Activated naive CD4-positive, alpha-beta T cell treated with anti-CD3 and anti-CD28 coated beads, Interleukin-2, amount 50 U/mL, for 16 hours (primary cell): ENCODE measurements at places on chromosomes 3 and 15.

- no peak for DNase-seq
Measured at GRCh38 chr3:149373235-149374125, 4.0 kb downstream of the TM4SF1 start.

DNA sequence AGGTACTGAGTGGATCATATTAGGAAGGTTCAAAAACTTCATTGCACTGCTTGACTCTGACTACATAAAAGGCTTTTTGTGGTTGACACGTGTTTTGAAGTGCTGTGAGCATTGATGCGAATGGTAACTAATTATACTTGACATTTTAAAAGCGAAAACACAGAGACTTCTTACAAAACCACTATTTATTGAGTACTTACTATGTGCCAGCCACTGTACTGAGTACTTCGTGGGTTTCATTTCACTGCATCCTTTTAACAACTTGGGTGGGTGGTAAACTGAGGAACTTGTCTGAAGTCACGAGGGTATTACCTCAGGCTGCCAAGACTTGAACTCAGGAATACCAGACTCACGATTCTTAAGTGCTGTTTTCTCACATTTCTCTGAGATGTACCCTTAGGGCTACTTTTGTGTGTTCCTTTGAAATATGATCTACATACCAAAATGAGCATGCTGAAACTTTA is 45.3 kb upstream of the PPP4R2 start:
- no peak for DNase-seq

GRCh38 chr3:49761661-49762060 is 24.7 kb downstream of the IP6K1 start:
- DNase-seq, result no peak

DNA sequence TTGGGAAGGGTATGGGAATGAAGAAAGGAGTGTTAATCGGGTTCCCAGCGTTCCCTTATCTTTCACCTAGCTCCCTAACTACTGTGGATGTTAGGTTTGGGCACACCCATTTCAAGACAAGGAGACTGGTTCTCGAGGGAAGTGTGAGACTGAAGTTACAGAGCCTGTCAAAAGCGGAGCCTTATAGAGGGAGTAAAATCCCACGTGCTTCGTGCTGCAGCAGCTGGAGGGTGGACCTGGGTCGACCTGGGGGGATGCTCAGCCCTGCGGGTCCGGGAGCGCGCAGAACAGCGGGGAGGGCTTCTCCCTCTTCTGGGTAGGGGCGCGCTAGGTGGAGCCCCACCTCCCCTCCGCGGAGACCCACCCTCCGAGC is 314 bp upstream of the TMED3 start:
- DNase-seq, result no peak

- no peak for DNase-seq
Measured at GRCh38 chr3:114319453-114319852, 25.6 kb downstream of the TIGIT start.

GRCh38 chr3:169286992-169287391 is 376.5 kb downstream of the MECOM start:
- DNase-seq, result no peak

DNA sequence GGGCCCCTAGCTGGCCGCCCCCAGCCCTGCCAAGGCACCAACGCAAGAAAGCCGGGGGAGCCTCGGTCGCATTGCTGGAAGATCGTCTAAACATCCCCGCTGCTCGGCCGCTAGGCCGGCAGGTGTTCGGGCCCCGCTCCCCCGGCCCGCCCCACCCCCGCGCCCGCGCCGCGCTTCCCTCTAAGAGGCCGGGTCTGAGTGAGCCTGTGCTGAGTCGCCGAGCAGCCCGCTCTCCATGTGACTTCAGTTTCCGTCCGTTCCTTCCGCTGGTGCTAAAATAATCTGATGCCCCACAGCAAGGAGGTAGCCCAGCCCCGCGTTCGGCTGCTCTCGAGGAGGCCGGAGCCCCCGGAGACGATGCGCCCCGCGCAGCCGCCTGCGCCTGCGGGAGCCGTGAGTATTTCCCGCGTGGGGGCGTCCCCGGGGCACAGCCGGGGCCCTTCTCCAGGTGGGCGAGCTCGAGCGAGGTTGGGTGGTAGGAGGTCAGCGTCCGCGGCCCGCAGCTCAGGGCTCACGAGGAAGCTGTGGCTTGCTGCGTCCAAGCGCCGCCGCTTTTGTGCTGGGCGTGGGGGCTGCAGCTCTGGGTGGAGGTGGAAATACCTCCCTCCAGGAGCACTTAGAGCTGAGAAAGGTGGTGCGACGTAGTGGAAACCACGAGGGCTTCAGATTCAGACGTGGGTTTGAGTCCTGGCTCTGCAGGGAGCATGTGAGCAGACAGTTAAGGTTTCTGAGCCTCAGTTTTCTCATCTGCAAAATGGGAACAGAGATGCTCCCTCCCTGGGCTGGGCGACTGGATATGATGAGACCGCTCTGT is at the start of gene NRROS:
Gene NRROS, plus strand, starts transcription at position 212 of the 814 bp plus-strand sequence. CDS start 14,846 bp downstream, outside the sequence.
- DNase-seq, result peak; percentile 65

DNA sequence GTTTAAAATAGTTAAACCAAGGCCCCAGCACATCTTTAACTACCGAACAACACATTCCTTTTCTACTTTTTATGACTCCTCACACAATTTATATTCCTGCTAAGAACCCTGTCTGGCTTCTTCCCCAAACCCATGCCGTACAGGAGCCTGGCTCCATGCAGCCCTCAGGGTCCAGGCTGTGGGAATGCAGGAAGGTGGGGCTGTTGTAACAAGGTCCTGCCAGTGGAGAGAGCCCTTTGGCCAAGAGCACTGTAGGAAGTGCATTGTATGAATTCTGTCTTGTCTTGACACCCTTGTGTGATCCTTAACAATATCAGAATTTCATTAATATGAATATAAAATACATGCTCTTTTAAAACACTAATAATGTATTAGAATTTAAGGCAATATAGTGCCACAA is 563.8 kb downstream of the TBL1XR1 start:
- DNase-seq, result no peak

DNA sequence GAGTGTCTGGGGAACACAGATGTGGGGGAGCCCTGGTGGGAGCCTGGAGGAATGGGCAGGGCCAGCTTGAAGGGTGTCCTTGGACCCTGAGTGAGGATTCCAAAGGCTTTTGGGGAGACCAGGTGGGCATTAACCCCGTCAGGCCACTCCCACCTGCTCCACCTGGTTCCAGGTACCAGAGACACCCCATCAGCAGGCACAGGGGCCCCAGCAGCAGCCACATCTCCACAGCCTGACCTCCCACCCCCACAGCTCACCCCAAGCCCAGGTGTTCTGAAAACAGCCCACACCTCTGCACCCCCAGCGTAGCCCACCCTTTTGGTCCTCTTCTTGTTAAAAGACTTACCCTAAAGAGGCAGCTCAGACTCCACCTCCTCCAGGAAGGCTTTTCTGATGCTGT is 102.1 kb upstream of the PRR20G start:
- no peak for DNase-seq

DNA sequence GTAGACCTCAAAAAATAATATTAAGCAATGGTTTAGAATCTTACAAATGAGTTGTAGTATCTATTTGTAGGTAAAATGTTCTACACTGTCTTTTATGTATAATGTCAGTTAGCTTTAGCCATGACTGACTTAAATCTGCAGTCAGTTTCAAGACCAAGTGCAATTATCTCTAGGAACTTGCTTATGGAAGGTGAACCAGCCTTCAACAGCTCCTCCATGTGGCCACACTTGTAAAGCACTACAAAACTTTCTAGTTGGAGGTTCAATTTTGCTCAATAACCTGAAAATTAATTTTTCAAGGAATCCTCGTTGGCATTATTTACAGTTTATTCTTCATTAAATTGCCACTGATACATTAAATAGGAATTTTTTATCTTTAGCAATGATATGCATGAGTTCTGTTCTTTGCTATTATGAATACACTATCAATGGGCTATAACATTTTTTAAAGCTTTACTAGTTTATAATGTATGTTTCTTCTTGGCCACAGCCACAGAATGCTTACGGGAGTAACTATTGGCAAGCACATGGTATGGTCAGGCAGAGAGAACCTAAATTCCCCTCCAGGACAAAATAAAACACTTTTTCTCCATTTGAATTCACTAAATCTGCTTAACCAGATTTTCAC is 315.3 kb upstream of the UBE2E2 start:
- no peak for DNase-seq

DNA sequence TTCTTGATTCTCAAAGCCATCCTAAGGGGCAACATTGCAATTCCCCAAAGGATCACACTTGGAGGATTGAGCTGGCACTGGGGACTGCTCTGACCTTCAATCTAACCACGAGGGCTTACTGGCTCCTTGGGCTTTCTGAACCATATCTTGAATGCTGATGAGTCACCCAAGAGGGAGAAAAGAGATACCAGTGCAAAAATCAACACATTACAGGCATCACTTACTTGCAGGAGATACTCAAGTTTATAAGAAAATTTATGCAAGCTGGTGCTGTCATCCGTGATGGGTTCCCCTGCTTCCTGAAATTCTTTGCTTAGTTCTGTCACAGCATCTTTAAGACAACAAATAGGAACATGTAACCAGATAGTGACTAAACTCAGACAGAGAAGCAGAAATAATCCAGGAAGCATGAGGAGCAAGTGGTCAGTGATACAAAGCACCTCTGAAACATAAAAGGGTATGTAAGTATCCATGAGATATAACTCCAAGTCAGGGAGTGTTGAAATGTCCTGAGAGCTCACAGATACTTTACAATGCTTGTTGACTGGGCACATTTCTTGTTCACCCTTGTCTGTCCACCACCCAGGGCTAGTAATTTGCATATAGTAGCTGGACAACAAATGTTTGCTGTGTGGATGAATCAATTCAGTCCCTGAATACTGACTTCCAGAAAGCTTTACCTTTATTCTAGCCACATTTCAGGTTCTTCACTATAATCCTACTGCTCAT is 14.1 kb downstream of the FYCO1 start:
- DNase-seq, result no peak
